ENCODE measurements at places on chromosomes 1 and 21.

DNA sequence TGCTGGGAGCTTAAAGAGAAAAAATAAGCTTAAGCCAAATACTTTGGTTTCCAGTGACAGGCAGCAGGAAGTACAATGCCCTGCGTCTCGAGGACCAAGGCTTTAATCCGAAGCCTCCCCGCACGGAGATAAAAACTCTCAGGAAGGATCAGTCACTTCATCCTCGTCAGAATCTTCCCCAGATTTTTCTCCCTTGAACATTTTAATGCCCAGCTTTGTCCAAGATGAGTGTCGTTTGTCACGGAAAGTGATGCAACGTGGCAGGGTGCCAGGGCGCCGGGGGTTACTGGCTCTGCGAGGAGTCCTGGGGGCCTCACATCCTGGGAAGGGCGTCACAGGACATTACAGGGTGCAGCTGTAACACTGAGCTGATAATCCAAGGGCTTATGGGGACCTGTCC, 25.2 kb upstream of the PCBP3 start:
- DNase-seq, result peak; percentile 38

- DNase-seq, result no peak
Measured at GRCh38 chr1:234777856-234778220, 167.9 kb upstream of the IRF2BP2 start.

- no peak for DNase-seq
Measured at GRCh38 chr1:15510611-15511405, 13.2 kb downstream of the CASP9 start.

GRCh38 chr1:219066631-219067349, 106.9 kb upstream of the LYPLAL1 start:
- no peak for DNase-seq

DNA sequence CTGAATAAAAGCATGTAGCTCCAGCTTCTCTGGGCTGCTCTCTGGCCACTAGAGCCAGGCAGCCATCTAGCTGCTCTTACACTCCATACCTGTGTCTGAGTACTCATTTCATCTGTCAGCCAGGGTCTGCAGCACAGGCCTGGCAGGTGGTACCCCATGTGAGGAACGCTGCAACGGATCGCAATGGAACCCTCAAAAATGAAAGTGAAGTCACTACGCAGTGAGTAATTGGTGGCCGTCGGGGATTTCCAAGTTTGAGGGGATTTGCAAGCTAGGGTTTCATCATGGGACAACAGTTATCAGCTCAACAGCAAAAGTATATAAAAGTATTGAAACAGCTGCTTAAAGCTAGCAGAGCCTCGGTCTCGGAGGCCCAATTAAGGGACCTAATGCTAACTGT, 186.7 kb downstream of the HFM1 start:
- DNase-seq, result no peak

DNA sequence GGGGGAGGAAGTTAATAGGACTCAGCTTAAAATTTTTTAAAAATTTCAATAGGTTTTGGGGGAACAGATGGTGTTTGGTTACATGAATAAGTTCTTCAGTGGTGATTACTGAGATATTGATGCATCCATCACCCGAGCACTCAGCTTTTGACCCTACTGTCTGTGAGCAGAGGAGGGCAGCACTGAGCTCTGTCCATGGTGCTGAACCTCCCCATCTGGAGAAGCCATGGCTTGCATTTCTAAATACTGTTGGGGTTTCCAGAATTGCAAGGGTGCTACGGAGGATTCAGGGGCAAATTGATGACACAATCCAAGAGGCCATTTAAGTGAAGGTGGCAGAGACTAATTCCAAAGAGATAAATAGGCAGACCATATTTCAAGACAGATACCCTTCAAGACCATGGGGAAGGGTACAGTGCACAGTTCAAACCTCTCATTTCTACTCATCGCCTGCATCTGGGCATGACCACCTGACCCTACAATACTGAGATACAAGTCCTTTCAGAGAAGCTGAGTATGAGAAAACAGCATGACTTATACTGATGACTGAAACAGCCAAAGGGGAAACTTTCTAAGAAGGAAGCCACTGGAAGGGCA, 17.2 kb downstream of the SYT2 start:
- peak; percentile 43 for DNase-seq

- DNase-seq, result no peak
Measured at GRCh38 chr1:93635614-93636543, 45.8 kb downstream of the BCAR3 start.

DNA sequence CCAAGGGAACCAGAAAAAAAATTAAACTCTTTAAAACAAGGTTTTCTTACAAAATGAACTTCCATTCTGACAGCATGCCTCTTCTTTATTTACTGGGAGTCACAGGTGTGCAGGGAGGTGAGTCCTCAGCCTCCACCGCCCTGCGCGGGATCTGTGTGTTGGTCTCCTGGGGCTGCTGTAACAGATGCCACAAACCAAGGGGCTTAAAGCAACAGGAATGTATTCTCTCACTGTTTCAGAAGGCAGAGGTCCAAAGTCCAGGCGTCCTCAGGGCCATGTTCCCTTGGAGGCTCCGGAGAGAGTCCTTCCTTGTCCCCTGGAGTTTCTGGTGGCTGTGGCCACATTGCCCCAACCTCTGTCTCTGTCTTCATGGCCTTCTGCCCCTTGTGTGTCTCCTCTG, 123.6 kb upstream of the C1orf174 start:
- no peak for DNase-seq

DNA sequence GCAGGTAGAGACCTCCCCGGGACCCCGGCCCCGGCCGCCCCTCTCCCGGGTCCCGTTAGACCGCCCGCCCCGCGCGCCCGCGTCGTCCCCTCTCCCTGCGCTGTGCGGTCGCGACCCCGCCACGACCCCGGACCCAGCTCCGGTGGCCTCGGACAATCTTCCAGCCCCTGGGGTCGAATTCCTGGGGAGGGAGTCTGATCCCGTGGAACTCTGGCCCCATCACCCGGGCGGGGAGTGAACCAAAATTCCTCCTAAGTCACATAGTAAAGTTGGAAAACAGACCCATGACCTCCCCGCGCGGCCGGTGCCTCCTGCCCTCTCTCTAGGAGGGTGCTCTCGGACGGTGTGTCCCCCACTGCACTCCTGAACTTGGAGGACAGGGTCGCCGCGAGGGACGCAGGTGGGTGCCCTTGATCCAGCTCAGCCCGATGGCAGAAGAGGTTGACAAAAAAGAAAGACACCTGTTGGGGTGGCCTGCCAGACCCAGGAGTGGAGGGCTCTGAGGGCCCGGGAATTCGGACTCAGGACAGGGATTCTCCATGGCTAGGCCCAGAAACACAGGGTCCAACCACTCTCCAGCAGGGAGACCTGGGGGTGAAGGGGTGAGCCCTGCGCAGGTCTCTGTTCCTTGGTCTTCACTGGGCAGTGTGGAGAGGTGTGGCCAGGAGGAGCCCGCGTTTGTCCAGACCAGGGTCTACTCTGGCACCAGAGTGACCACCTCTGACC, 451 bp downstream of the ADAMTSL4 start:
- no peak for DNase-seq

DNA sequence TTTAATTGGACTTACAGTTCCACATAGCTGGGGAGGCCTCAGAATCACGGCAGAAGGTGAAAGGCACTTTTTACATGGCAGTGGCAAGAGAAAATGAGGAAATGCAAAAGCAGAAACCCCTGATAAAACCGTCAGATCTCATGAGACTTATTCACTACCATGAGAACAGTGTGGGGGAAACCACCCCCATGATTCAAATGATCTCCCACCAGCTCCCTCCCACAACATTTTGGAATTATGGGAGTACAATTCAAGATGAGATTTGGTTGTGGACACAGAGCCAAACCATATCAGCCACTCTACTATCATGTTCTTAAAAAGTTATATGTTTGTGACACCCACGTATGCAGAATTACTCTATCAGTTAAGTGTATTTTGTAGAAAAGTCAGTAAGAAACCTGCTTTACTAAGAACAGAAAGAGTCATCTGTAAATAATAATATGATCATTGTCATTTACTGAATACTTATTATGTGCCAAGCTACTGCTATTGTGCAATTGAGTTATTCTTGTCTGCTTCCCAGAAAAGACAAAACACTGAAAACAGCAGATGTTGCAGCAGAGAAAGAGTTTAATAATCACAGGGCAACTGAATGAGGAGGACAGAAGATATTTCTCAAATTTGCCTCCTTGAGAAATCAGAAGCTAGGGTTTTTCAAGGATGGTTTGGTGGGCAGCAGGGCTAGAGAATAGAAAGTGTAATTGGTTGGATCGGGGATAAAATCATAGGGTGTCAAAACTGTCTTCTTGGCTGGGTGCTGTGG, 207.7 kb upstream of the FGGY start:
- DNase-seq, result no peak

- DNase-seq, result no peak
Measured at GRCh38 chr1:21468599-21468998, 28.7 kb downstream of the NBPF3 start.

DNA sequence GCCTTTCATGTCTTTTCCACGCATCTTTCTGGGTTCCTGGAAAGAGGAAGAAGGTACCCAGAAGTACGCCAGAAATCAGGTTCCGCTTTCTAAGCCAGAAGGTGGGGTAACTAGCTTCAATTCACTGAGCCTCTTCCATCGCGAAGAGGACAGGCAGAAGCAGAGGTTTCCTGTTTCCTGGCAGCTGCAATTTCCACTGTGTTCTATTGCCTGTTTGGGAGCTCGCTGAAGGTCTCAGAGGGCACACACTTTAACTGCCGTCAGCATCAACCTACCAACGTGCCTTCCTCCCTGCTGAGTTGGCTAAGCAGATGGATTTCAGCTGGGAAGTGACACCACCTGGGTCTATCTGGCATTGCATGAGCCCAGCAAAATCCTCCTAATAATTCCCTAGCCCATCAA, 10.0 kb downstream of the NCF2 start:
- no peak for DNase-seq

GRCh38 chr1:46248122-46248920, 758 bp downstream of the RAD54L start:
- peak; percentile 23 for DNase-seq

- no peak for DNase-seq
Measured at GRCh38 chr1:150076066-150076465, 8.5 kb downstream of the VPS45 start.

DNA sequence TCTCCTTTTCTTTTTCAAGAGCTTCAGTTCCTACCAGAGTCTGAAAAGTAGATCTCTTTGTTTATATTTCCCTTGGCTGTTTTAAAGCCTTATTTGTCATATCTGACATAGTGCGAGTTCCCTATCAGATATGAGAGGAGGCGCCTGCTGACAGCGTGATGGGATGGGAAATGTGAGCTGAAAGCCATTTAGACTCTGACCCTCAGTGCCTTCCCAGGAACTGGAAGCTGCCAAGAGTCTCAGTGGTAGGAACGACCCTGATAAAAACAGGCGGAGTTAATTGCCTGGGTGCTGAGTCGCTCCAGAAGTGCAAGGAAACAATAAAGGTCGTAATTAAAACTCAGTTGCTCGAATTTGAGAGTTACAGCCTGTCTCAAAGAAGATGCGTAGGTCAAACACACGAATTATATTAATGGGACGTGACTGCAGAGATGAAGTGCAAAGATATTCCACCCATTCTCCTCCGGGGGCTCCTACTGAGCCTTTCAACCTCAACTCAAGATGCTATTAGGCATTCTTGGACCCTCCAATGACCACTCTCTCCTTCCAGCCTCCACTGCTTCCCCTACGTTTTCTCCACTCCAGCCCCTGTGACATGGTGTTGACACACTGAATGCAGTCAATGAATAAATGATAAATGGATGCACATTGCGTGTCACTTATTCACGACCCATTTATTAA, 84.6 kb downstream of the KAZN start:
- DNase-seq, result peak; percentile 16

DNA sequence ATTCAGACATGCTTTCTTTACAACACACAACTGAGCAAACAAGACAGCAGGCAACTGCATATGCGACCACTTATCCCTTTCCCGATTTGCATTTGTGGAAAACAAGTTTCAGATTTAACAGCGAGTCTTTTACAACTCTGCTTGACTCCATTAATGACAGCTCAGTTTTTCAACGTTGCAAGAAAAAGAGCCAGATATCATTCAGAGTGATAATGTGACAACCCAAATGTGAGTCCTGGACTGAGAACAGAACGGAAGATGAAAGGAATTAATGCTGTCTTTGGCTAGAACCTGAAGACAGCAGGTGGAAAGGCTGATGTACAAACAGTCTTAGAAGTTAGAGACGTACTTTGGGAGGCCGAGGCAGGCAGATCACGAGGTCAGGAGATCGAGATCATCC, 83.0 kb upstream of the C8B start:
- no peak for DNase-seq

DNA sequence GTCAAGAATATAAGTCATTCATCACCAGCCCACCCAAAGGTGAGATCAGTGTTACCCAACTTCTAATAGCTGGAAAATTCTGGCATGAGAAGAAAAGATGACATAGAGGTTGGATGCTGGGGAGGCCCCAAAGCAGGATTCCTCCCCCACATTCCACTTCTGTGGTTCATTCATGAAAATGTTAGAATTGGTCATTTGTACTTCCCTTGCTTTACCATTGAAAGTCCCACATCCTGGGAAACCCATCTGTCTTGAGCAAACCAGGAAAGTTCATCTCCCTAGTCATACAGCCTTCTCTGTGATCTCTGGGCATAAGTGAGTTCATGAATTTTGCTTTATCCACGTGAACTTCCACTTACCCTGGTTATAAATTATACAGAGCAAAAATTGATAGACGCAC, 66.8 kb downstream of the SERINC2 start:
- DNase-seq, result no peak

GRCh38 chr1:159756397-159756796, 24.4 kb upstream of the DUSP23 start:
- no peak for DNase-seq

DNA sequence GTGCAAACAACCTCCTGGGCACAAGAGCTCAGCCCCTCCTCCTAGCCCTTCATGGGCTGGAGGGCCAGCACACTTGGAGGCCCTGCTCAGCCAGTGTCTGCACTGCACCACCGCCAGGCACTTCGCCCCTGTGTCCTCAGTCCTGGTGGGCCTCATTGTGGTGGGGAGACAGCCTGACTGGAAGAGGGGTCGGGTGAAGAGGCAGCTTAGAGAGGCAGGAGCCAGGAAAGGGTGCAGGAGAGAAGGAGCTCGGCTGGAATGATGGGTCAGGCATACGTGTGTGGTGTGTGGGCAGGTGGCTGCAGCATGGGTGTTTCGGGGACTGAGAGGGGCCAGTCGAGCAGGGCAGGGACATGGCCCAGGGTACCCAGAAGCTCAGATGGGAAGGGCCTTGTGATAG, 4.1 kb downstream of the WNT3A start:
- no peak for DNase-seq

DNA sequence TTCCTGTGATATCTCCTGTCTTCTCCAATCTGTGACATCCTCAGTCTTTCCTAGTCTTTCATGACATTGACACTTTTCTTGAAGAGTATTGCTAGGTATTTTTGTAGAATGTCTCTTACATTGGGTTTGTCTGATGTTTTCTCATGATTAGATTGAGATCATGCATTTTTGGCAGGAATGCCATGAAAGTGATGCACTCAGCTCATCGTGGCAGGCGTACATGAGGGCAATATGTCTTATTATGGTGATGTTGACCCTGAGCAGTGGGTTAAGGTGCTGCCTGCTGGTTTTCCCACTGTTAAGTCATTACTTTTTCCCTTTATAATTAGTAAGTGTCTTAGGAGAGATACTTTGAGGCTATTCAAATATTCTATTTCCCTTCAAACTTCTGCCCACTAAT, 80.2 kb upstream of the SSX2IP start:
- no peak for DNase-seq

GRCh38 chr1:10866321-10867093, 70.1 kb upstream of the CASZ1 start:
- DNase-seq, result peak; percentile 56
